ENCODE measurements at places on chromosomes 7 and 10.

DNA sequence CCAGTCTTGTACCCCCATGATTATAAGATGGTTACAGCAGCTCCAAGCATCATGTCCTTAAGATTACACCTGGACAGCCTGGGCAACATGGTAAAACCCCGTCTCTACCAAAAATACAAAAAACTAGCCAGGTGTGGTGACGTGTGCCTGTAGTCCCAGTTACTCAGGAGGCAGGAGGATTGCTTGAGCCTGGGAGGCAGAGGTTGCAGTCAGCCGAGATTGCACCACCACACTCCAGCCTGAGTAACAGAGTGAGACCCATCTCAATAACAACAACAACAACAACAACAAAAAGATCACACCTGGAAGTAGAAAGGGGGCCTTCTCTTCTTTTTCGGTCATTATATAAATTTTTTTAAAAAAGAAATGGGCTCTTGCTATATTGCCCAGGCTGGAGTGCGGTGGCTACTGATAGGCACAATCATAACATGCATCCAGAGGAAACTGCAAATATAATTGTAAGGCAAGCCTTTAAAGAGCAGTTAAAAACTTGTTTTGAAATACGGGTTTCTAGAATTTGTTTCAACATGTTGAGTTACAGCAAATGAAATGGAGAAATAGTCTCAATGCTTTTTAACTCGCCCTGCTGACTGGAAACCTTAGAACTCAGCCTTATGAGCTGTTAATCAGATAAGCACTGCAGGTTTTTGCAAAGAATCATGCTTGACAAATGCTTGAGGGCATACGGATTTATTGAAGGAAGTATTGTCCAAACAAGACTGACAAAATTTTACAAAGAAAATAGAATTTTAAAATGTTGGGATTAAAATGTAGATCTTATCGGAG is 4.7 kb upstream of the ENTPD7 start:
- no peak for DNase-seq

DNA sequence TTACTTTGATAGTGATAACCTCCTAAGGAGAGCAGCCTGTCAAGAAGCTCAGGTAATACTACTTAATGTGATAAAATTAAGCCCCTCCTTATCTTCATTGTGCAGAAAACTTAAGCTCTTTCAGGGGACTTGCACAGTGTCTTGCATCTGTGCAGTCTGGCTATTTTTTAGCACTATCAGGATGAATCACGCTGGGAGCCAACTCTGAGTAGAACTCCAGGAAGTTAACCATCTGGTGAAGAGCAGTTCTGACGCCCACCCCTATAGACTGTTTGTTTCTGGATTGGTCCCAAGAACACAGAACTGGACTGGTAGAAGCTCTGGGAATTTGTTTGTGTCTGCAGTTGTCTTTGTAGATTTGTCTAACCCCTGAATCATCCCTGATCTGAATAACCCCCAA is 41.9 kb downstream of the AGK start:
- DNase-seq: peak; percentile 42

- no peak for DNase-seq
These were observed 62.7 kb upstream of the VIPR2 start for GRCh38 chr7:159207393-159207792.

- DNase-seq: no peak
These were observed 43.6 kb downstream of the RAB11FIP2 start for GRCh38 chr10:118003126-118003525.

DNA sequence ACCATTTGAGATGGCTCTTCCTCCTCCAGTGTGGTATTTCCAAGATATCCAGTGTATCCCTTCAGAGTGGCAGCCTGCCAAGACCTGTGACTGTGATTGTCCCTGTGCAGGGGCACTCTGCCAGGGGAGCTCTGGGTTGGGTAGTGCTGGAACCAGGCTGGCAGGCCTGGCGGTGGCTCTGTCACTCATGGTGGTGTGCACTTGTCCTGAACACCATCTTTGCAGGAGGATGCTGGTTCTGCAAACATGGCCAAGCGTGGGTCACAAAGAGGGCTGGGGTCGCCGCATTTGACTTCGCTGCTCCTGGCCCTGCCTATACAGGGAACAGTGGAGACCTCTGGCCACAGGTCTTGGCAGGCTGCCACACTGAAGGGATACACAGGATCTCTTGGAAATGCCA is 205.2 kb downstream of the PRPF18 start:
- no peak for DNase-seq

GRCh38 chr7:12549106-12549505 is 21.4 kb upstream of the SCIN start:
- no peak for DNase-seq

DNA sequence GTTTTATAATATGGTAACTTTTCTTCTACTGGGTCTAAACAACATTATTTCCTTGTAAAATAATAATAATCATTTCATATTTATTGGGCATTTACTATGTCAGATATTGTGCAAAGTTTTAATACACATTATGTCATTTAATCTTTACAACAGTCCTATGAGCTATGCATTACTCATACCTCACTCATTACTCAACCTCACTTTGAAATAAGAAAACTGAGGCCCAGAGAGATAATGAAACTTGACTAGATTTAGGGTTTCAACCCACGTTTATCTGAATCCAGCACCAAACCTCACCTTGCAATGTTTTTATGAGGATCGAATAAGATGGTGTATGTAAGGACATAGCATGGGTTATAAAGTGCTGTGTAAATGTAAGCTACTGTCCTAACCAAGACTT is 153.2 kb upstream of the SLC13A1 start:
- DNase-seq: no peak

GRCh38 chr7:28890137-28890536 is 68.0 kb downstream of the TRIL start:
- no peak for DNase-seq

- peak; percentile 29 for DNase-seq
These were observed 17.6 kb downstream of the CDNF start for GRCh38 chr10:14820010-14820774.

DNA sequence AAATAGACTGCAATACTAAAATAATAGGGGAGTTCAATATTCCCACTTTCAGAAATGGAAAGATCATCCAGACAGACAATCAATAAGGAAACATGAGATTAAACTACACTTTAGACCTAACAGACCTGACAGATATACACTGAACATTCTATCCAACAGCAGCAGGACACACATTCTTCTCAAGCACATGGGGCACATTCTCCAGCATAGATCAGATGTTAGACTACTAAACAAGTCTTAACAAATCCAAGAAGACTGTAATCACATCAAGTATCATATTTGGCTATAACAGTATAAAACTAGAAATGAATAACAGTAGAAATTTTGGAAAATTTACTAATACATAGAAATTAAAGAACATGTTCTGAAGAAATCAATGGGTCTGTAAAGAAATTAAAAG is 458.9 kb upstream of the ANKRD30A start:
- no peak for DNase-seq

All from NCI-H460 (cell line).